NCI-H774 (cell line): ENCODE measurements at places on chromosomes 5 and 9.

- no peak for DNase-seq
Measured at GRCh38 chr5:14577971-14578370, 3.6 kb upstream of the OTULINL start.

GRCh38 chr9:115596021-115596745 is 478.2 kb upstream of the TNC start:
- DNase-seq: no peak

DNA sequence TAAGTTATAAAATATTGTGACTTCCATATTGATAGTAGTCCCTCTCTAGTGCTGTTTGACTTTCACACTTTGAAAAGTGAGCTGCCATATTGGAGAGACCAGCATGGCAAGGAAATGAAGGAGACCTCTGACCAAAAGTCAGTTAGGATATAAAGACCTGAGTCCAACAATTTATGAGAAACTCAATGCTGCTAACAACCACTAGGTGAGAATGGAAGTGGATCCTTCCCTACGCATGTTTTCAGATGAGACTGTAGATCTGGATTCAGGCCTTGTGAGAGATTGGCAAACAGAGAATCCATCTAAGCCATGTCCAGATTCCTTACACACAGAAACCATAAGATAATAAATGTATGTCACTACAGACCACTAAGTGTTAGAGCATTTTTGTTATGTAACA is 81.6 kb downstream of the CTNND2 start:
- no peak for DNase-seq

GRCh38 chr5:160023908-160024630 is 15.1 kb downstream of the TTC1 start:
- no peak for DNase-seq

DNA sequence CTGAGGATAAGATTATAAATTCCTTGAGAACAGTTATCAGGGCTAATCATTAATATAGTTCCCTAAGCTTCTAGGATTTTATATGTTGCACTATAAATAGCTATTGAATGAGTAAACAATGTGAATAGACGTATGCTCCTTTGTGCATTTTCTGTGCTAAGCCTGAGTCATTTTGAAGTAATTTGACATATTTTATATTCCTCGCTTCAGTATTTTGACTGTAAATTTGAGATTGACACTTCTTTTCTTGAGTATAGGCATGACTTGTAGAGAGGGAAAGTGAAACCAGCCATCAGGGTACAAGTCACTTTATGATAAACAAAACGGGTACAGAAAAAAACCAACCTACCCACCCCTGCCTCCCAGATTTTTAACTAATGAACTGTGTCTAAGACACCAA is 367.7 kb upstream of the PRR16 start:
- no peak for DNase-seq

- no peak for DNase-seq
Measured at GRCh38 chr5:135974021-135974600, 19.3 kb upstream of the LECT2 start.

GRCh38 chr5:45691656-45692055 is 4.5 kb downstream of the HCN1 start:
- no peak for DNase-seq

DNA sequence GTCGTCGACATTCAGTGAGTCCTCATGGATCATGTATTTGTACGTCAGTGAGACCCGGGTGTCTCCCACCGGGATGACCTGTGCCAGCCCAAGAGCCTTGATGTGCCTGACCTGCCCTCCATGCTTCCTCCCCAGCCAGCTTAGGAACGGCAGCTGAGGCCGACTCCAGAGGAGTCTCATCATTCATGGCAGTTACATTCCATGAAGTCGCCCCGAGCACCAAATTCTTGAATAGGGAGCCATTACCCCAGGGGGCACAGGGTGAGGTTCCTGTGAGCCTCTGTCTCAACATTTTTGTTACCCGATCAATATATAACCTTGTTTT is 67.8 kb downstream of the ZNF354C start:
- DNase-seq: no peak

- no peak for DNase-seq
Measured at GRCh38 chr5:43050384-43050783, 10.3 kb upstream of the ANXA2R start.

DNA sequence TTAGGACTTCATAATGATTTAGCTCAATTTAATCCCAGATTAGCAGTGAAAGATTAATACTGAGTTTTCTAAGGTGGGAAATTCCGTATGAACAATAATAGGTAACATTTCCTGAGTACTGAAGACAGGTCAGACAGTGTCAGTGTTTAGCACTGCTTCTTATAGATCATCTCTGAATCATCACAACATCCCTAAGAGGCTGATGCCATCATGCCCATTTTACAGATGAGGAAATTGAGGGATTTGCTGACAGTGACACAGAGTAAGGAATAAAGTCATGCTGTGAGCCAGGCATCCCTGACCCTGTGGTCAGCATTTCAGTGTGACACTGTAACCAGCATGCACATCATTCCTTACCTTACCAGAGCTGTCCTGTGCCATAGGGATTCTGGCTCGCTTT is 44.5 kb downstream of the DAPK1 start:
- DNase-seq: no peak

GRCh38 chr5:78537821-78538220 is 110.8 kb downstream of the LHFPL2 start:
- no peak for DNase-seq

DNA sequence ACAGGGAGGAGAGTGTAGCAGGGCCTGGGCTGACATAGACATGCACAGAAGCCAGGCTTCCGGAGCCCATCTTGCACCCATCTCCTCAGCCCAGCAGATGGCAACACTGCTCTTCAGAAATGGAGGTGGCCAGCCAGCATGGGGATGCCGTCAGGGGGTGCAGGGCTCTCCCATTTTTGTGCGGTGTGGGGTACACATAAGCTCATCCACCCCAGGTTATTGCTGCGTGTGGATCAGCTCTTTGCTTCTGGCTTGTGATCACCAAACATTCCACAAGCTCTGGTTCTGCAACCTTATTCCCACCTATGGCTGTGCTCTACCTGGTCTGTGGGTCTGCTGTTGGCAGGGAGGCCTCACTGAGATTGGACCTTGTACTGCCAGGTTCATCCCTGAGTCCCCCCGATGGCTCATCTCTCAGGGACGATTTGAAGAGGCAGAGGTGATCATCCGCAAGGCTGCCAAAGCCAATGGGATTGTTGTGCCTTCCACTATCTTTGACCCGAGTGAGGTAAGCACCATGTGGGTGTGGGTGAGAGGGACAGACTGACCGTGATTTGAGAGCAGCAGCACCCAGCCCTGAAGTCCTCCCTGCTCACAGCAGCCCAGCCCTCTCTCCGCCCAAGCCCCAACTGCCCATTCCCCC is 17.3 kb downstream of the SLC22A5 start:
- DNase-seq: peak; percentile 4

DNA sequence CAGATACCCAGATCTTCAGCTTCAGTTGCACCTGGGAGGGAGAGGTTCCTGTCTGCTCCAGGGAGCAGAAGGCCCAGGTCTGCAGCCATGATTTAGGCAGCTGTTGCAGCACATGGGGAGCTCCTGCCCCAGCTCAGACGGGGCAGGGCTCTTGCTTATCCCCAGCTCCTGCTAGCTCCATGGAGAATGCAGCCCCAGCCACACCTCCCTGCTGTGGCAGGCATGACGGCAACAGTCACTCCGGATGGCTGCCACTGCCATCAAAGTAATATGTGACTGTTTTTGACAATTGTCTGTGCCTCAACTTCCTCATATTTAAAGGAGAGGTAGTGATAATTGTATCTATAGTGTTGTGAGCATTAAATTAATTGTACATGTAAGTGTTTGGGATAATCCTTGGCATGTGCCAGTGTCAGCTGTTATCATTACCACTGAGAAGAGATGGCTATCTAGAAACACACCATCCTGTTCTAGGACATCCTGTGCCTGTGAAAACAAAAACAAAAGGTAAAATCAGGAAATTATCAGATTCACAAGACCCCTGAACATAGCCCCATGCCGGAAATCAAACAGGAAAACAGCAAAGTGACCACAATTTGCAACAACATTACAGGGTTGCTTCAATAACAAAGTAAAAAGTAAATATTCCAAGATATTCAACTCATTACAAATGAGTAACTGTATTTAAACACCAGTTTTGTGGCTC is 1048.8 kb upstream of the ACO1 start:
- no peak for DNase-seq

GRCh38 chr9:111728143-111728542 is 66.6 kb downstream of the SHOC1 start:
- DNase-seq: no peak

DNA sequence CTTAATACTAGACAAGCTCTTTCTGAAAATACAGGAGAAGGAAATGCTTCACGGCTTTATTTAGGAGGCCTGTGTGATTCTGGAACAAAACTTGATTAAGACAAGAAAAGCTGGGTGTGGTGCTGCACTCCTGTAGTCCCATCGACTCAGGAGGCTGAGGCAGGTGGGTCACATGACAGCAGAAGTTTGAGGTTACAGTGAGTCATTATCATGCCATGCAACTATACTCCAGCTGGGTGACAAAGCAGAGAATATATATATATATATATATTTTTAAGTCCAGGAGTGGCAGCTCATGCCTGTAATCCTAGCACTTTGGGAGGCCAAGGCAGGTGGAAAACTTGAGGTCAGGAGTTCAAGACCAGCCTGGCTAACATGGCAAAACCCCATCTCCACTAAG is 33.1 kb upstream of the SPIN1 start:
- DNase-seq: no peak

DNA sequence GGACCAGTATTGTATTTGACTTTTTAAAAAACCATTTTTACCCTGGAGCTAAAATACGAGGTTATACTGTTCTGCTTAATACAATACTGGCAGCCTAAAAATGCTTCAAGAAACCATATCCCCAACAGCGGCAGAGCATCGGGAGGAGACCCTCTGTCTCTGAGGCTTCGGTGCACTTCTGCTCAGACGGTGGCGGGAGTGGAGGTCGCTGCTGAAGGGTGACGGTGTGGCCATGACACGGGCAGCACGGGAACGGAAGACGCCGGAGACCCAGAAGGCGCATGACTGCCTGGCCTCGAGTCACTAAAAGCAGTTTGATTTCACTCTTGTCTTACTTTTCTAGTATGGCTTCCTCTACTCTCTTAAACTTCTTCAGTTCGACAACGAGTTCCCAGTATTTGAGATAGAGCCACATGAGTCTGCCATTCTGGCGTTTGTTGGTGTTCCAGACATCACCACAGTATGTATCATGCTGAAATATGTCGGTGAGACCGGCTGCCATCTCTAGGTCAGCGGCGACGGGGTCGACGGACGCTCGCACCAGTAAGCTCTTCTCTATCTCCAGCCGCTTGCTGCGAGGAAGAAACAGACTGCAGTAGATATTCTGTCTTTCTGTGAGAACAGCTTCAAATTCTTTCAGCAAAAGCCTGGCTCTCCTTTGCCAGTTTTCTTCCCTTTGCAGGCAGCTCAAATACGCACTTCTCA is 12.8 kb downstream of the CCDC127 start:
- no peak for DNase-seq

- no peak for DNase-seq
Measured at GRCh38 chr9:79384501-79384900, 187.3 kb upstream of the TLE4 start.

DNA sequence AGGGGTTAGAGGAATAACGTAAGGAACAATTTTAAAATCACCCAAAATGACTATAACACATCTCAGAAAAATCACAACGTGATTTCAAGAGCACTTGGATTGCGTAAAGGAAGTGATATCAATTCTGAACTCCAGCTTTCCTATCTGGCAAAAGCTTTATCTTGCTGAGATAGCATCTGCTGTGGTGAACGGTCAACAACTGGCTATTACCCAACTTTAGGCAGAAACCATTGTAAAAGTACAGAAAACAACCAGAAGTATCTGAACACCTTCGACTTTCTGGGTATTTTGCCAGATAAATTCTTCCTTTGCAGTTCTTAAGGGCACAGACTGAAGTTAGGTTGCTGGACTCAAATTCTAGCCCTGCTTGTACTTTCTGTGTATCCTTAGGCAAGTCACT is 9.2 kb downstream of the ABLIM3 start:
- DNase-seq: no peak

- no peak for DNase-seq
Measured at GRCh38 chr9:131036529-131037334, 27.8 kb downstream of the LAMC3 start.

DNA sequence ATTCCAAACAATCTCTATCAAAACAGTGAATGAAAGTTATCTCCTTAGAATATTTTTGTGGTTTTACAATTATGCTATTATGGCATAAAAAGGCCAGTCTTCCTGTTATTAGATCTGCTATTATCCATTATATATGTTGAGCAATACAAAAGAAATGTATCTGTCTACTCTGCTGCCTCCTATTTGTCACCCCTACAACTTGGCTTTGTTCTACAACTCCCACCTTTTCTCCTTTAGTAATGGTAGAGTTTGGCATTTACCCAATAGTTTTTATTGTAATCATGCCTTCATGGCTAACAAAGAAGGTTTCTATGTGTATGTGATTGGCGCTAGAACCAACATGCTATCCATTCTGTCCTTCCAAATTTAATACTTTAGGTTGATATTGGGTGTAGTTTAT is 189.2 kb upstream of the PRDM9 start:
- no peak for DNase-seq

GRCh38 chr9:134785325-134786108 is 95.1 kb upstream of the FCN2 start:
- no peak for DNase-seq

DNA sequence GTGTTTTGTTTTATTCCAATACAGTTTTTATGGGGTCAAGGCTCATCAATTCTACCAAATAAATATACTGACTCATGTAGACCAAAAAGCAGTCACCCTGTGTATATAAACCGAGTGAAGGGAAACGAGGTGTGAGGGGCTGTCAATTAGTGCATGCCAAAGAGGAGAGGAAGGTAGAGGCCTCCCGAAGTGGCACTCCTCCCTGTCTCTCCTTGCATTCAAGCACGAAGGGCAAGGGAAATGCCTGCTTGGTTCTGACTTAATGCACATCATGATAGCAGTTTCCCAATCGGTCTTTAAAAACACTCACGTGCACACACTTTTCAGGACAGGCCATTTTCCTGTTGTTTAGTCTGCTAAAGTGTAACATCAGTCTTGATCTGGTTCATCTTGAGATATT is 125.6 kb upstream of the SLCO6A1 start:
- DNase-seq: no peak

DNA sequence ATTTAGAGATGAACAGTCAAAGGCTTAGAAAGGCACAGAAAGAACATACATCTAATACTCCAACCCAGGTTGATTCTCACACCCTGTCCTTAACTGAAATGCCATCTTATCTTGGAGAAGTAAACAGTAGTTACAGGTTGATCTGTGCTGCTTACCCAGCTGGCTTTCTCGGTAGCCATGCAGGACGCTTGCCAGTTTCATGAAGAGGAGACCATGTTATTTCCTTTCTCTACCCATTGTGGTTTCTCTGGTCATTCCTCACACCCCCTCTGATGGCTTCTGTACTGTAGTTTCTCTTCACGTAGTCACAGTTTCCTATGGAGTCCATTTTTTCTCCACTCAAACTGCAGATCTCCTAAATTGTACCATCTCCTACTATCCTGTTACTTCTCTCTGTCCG is 206.0 kb downstream of the SGCD start:
- no peak for DNase-seq
